ENCODE measurements at places on chromosomes 5 and 9.

DNA sequence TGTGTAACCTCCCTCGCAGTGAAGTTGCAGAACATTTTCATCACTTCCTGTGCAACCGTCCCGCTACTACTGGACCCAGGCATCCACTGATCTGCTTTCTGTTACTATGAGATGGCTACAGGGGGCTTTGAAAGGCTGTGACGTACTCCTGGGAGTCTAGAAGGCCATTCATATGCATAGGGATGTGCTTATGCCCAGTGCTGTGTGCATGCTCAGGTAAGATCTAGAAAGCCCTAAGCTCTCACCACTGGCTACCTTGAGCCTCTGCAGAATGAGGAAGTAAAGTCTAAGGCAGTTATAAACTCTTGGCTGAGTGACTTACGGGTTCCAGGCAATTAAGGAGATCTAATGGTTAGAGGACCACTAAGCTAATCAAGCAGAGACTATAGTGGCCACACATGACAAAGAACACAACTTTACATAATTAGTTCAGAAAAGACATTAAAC lies 11.8 kb downstream of the HNRNPAB start:
- DNase-seq: no peak

DNA sequence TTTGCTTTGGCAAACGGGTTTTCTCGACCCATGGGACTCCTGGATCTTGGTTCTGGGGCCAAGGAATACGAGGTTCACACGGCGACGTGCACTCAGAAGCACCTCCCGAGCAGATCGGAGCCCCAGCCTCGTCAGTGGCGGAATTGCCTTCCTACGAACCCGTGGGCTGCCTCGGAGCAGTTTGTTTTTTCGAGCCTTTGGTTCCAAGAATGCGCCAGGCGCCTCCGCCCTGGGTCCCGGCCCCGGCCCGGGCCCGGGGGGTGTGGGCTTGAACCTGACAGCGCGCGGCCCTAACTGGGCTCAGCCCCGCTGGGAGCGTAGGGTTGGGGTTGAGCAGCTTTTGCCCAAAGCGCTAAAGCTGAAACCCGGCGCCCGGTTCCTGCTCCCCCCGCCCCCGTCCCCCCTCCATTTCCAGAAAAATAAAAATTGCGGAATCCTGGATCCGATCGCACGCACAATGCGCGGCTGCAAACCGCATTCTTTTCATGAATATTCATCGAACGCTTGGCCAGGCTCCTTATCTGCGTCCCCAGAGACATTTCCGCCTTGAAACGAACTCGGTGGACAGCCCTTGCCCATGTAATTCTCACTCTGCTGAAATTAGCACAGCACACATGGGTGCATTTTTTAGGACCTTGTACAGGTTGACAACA lies 1.0 kb downstream of the BASP1 start:
- peak; percentile 73 for DNase-seq

DNA sequence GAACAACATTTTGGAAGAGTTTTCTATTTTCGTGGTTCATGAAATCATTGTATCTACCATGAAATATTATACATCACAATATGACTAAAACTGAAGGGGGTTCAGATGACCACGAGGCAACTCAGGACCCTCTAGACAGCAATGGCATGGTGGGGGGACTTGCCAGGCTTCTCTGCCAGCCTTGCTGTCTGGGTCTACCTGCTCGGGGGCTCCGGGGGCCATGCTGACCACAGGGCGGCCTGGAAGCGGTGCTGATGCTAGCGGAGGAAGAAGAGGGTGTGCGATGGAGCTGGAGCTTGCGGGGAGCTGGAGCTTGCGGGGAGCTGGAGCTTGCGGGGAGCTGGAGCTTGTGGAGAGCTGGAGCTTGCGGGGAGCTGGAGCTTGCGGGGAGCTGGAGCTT lies 89.2 kb upstream of the IRX4 start:
- DNase-seq: no peak

- no peak for DNase-seq
Observed at GRCh38 chr5:27311544-27311943, 273.2 kb upstream of the CDH9 start.

DNA sequence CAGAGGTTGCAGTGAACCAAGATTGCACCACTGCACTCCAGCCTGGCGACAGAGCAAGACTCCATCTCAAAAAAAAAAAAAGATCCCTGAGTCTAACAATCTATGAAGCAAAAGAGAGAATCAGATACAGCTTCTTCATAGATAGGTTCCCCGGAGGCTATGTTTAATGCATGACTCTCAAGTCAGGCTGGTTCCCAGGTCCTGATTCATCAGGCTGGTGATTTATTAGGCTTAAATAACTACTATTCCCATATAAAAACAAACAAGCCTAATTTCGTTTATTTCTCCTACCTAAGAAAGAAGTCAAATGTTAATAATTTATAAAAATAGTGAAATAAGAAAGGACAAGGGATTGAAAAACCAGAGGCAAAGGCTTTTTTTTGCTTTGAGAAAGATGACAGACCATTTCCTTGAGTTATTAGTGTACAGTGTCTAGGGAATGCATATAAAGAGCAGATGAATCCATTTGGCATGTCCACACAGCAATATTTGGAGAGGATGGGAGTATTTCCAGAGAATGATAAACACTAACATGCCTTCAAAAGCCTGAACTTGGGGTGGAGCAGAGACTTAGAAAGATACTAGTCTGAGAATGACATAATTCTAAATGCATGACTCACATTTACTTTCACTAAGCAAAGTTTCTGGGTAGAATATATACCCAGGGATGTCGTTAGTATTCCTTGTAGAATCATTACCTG lies 115.3 kb downstream of the NREP start:
- no peak for DNase-seq

GRCh38 chr9:77015327-77016048 lies 4.0 kb upstream of the FOXB2 start:
- no peak for DNase-seq

DNA sequence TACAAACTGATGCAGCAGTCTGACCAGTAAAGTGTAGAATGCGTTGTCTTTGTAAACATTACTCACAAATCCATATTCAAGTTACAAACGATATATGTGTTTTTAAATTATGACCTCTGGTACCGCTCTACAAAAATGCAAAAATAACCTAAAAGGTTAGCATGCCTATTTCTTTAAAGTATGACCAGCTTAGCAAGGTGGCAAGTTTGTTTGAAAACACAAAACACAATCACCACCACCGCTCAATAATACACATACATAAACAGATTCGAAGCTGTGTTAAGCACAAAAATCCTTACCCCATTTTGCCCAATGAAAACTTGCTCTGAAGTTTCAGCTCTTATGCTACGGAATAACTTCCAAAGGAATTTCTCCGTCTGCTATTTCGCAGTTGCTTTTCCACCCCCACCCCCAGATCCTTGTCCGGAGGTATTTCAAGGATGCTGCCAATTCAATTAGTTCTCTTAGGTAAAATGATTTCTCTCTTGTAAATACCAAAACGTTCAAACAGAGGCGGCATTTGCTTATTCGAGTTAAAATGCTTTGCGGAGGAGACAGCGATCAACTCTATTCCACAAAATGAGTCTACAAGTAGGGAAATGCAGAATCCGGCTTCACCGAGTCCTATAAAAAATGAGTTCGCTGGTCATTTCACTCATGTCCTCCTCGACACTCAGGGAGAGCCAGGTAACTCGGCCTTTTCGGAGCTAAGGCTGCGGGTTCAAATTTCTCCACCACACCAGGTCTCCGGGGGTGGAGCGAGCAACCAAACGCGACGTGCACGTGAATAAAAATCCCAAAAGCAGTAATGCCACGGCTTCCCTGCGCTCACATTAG lies 1.2 kb downstream of the HOMER1 start:
- DNase-seq: no peak

DNA sequence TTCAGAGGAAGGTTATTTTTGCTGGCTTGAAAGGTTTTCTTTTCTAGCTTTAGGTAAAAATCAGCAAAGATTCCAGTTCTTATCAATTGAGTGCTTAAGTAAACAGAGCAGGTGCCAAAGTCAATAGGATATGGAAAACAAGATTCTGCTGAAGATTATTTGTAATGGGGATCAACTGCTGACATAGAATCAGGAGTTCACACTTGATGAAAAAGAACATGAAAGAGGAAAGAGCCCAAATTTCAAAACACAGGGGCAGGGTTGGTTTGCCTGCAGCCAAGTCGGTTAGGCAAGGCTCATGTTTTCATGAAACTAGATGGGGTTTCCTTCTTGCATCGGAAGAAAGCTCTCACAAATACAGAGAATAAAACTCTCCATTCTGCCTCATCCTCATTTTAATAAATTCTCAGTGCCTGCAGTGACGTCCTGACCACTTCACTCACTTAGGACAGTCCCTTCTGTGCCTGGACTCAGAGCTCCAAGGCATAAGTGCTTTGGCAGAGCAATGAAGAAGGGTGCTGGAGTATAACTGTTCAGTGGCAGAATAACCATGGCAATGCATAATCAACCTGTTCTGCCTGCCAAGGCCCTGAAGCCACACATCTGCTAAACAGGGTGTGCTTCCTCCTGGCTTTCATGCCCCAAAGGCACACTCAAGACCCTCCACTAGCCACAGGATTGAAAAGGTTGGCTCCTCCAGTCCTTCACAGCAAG lies 179.6 kb downstream of the GNAQ start:
- DNase-seq: no peak

DNA sequence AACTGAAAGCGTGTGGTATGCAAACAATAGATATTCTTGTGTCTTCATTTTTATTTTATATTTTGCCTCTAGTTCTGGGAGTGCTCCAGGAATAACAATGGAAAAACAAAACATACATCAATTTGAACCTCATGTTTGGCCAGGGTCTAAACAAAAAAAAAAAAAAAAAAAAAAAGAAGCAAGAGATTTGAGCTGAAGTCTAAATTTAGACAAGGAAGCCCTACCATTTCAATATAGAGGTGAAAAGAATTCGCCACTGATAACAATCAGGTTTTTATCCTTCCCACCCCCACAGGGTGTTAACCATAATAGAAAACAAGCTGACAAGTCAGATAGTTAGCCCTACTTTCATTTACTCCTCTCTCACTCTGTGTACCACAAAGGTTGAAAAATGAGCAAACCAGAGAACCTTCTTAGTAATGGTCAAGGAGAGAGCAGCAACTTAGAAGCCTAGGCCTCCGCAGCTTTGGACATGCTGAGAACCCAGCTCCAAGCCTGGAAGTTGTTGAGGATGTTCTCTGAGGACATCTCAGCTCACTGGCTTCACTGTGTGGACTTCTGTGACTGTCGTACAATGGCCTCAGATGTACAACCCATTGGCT lies 118.2 kb upstream of the HMHB1 start:
- DNase-seq: no peak

DNA sequence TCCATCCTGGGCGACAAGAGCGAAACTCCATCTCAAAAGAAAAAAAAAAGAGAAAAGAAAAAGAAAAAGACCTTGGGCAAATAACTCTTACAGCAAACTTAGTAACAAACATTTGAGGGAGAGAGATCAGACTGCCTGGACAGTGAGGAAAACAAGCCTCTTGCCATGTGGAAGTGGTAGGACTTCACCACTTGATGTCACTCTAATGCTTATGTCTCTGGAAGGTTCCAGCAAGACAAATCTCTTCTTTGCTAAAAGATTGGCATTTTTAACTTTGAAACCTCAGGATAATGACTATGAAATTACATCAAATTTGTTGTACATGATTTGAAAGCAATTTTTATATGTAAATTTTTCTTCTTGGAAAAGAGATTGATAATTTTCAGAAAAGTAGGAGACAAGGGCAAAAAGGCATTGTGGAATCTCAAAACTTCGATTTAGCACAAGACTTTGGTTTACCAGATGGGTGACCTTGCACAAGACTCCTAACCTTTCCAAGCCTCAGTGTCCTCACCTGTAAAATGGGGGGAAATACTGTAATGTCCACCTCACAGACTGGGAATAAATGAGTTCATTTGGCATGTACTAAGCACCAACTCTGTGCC lies 5.4 kb downstream of the ACTL7B start:
- no peak for DNase-seq

DNA sequence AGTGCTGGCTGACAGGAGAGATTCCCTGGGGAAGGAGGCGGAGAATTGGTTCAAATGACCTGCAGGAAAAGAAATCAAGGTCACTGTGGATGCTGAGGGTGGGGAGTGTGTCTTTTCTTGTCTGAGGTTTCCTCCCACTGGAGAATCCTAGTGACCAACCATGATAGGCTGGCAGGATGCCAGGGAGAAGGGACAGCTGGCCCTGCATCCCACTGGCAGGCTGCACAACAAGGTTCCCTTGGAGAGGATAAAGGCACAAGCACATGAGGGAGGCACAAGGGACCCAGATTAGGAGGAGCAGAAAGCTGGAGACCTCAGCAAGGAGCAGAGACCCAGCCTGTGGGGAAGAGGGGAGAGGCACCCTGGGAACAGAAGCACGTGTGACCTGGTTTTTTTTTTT lies 11.4 kb upstream of the ZDHHC12 start:
- DNase-seq: no peak

GRCh38 chr9:88824711-88825110 lies 166.6 kb upstream of the S1PR3 start:
- no peak for DNase-seq

DNA sequence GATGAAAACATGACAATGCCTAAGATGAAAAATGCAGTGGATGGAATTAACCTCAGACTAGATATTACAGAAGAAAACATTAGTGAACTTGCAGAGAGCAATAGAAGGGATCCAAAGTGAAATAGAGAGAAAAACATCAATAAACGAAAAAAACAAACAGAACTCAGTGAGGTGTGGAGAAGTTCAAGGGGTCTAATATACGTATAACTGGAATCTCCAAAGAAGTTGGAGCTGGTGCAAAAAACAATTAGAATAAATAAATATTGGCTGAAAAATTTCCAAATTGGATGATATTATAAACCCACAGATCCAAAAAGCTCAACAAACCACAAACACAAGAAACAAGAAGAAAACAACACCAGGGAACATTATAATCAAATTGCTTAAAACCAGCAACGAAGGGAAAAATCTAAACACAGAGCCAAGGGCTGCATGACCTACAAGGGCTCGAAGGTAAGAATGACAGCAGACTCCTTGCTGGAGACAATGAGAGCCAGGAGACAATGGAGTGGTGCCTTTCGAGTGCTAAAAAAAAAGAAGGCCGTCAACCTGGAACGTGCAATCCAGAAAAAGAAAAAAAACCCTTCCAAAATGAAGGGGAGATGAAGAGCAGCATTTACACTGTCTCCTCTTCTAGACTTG lies 11.8 kb downstream of the FAM163B start:
- DNase-seq: no peak

DNA sequence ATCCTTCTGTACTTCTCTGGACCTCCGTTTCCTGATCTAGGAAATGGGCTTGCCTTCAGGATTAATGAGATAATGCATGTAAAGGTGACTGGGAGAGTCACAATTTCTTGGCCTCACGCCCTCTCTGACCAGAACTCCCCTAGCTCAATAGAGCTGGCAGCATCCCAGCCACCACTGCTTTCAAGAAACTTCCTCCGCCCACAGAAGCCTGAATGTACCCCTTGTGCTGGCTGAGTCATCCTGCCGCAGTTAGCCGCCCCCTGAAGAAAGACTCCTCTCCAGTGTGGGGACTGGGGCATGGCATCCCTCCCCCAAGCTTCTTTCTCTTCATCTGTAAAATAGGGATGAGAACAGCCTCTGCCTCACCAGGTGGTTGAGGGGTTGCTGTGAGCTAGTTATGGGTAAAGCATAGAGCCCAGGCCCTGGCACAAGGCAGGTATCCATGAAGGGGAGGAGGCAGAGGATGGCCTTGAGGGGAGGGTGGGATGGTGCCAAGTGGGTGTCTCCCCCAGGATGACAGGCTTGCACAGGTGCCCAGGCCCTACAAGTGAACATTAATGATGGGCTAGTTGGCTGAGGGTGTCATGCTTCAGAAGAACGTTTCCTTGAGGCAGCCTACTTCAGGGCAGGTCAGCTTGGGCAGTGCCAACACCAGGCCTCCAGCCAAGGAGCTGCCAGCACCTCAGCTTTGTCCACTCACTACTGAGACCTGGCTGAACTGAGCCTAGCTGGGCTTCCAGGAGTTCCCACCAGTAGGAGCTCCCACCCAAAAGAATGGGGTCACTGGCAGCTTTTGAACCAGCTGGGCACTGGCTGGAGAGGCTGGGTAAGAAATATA lies 3.4 kb downstream of the PDLIM4 start:
- peak; percentile 57 for DNase-seq

Measured in left forelimb (tissue), 1 donor.